Liver (tissue), 10 donors: ENCODE measurements at places on chromosomes 16 and 17. TPM values are rescaled to one million over a fixed set of nuclear protein-coding genes. Genes with fewer than 3 reads are reported as not detected.

CHST5 gene
- not detected for total RNA-seq

TNFSF13 gene
- 4.6 TPM for total RNA-seq

SEC14L5 gene
- total RNA-seq = 0.17 TPM

GPR139 gene
- total RNA-seq = not detected

TMEM114 gene
- not detected for total RNA-seq

GRCh38 chr16:89545831-89546574 is 14.5 kb upstream of the RPL13 start:
- H3K36me3 ChIP-seq = peaks cover 7% of the 10 kb centered on the region
- peaks cover 12% of the 10 kb centered on the region for H3K4me1 ChIP-seq
- H3K27me3 ChIP-seq = no peaks in the 10 kb centered on the region
- H3K4me3 ChIP-seq = no peak overlapping the region
- no peak overlapping the region for H3K27ac ChIP-seq

- peaks cover 8% of the 10 kb centered on the region for H3K4me1 ChIP-seq
- no peaks in the 10 kb centered on the region for H3K27me3 ChIP-seq
- DNase-seq = no peak
- H3K4me3 ChIP-seq = no peak overlapping the region
- no peaks in the 10 kb centered on the region for H3K36me3 ChIP-seq
Measured at GRCh38 chr17:58960068-58960467, 146.6 kb downstream of the TRIM37 start.

DNA sequence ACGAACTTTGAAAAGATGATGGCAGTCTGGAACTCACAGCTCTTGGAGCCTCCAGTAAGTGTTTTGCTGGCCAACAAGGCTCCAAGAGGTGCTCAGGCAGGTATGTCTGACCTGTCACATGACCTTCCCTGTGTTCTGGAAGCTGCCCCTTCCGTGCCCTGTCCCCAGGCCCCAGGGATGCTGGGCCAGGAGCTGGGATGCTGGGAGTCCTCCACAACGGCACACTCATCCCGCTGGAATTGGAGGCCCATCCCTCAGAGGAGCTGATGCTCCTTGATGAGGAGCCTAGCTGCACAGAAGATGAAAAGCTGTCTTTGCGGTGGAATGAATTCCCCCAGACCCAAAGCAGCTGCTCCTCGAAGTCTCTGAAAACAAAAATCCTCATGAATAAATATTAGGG is 47.8 kb downstream of the HOXB1 start:
- H3K4me1 ChIP-seq = no peaks in the 10 kb centered on the region
- H3K27ac ChIP-seq = no peak overlapping the region
- no peaks in the 10 kb centered on the region for H3K36me3 ChIP-seq
- DNase-seq = no peak
- no peak overlapping the region for H3K4me3 ChIP-seq

GRCh38 chr16:52383640-52384292 is 163.2 kb downstream of the TOX3 start:
- no peak overlapping the region for H3K27ac ChIP-seq
- no peak for DNase-seq
- no peaks in the 10 kb centered on the region for H3K27me3 ChIP-seq
- H3K4me3 ChIP-seq = no peak overlapping the region
- H3K36me3 ChIP-seq = no peaks in the 10 kb centered on the region

DNA sequence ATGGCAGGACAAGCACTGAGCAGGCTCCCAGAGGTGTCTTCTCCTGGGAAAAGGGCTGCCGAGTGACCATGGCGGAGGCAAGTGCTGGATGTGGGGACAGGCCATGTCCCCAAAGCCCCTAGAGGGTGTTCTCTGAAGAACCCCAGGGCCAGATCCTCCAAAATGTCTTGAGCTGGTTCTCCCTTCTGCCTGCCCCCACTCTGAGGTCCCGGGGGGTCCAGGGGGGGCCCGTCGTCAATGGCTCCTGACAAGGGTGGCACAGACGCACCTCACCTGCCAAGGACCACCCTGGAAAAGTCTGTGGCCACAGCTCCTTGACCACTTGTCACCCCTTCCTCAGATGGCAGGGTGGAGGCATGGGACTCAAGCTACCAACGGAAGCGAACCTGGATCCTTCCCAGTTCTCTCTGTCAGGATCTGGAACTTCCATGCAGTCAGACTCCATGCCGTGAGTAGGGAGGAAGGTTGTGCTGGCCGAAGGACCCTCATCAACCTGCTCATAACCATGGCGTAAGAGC is 2.3 kb upstream of the MYO1C start:
- no peak overlapping the region for H3K27ac ChIP-seq
- peaks cover 11% of the 10 kb centered on the region for H3K36me3 ChIP-seq
- peaks cover 10% of the 10 kb centered on the region for H3K4me1 ChIP-seq
- no peak overlapping the region for H3K4me3 ChIP-seq
- no peak for DNase-seq
- no peaks in the 10 kb centered on the region for H3K27me3 ChIP-seq

DNA sequence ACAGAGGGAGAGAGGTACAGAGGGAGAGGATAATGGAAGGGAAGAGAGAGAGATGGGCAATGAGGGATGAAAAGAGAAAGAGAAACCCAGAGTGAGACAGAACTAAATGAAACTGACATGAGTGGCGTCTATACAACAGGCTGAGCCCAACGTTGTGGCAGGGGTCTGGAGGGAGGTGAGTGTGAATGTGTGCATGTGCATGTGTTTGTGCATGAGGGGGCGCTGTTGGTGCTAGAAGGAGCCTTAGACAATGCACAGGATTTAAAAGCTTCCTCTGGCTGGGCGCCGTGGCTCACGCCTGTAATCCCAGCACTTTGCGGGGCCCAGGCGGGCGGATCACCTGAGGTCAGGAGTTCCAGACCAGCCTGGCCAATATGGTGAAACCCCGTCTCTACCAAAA is 454.8 kb upstream of the CDH11 start:
- no peak overlapping the region for H3K27ac ChIP-seq
- H3K4me3 ChIP-seq = no peak overlapping the region
- H3K36me3 ChIP-seq = no peaks in the 10 kb centered on the region
- H3K27me3 ChIP-seq = no peaks in the 10 kb centered on the region
